ENCODE measurements at places on chromosomes 5 and 9.

GRCh38 chr9:133492061-133493021 is 13.4 kb upstream of the SLC2A6 start:
- DNase-seq, result no peak

GRCh38 chr5:92041911-92042660 is 659.0 kb upstream of the ARRDC3 start:
- DNase-seq, result no peak

GRCh38 chr5:118405650-118406061 is 582.7 kb downstream of the DTWD2 start:
- no peak for DNase-seq

DNA sequence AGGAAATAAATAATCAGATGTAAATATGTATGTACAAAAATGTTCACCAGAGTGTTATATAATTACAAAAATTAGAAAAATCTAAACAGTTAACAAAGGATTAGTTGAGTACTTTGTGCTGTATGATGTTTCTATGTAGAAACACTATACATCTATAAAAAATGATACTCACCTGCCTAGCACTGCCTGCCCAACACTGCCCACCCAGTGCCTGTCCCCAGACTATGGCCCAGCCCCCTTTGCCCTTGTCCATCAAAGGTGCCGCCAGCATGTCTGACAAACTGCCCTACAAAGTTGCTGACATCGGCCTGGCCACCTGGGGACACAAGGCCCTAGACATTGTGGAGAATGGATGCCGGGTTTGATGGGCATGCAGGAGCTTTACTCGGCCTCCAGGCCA is 6.1 kb upstream of the MEGF9 start:
- no peak for DNase-seq

DNA sequence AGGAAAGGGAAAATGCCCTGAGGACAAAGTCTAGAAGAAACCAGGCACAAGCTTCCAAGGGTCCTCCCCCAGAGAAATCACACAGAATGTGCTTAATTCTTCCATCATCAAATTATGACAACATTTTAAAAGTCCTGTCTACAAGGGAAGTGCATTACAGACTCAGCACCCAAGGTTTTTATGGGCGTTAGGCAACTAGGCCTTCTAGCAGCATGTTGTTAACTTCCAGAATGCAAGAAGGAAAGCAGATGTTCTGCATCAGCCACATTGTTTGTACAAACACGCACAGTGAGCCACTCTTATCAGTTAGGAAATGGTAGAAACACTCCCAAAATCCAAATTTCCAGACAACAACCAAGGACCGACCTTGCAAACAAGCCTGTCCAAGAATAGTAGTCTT is 26.5 kb downstream of the SMC5 start:
- DNase-seq, result no peak
